ENCODE measurements at places on chromosomes 5 and 9.

DNA sequence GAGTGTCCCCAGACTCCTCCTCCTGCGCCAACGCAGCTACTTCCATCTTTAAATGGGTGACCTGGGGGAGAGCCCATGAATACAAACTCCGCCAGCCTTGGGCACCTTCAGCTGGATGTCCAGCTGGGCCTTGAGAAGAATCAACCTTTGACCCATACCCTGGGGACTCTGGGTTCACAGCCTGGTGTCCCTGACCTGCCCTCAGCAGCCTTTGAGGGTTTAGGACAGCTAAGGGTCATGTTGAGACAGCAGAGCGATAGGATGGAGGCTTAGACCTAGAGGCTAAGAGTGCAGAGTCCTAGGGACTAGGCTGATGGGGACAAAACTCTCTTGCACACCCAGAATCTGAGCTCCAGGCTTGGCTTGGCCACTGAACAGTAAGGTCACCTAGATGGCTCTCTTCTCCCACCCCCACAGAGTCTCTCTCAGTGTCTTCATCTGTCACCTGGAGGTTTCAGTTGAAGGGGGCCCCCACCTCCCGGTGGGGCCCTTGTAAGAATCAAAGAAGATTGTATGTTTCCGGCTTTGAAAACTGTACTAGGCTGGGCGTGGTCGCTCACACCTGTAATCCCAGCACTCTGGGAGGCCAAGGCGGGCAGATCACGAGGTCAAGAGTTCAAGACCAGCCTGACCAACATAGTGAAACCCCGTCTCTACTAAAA, 6.7 kb upstream of the AQP3 start:
- DNase-seq, result no peak

- DNase-seq, result no peak
These were observed 51.0 kb downstream of the EFNA5 start for GRCh38 chr5:107619781-107620180.

DNA sequence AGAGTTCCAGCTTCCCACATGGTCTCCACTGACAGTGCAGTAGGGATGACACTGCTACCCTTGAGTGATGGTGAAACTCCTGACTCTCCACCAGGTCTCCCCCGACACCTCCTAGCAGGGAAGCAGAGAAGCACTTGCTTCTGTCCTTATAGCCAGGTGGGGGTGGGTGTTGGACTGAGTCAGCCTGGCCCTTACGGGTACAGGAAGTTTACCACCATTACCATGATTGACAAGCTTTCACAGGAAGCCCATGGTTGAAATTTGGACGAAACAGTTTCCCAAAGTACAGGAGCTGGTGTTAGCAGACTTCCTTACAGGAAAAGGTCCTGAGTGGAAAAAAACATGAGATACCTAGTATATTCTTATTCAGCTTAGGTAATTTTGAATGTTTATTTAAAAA, 3.1 kb upstream of the FBXL7 start:
- no peak for DNase-seq

- DNase-seq, result no peak
These were observed 147.0 kb upstream of the RASA1 start for GRCh38 chr5:87120518-87121303.

DNA sequence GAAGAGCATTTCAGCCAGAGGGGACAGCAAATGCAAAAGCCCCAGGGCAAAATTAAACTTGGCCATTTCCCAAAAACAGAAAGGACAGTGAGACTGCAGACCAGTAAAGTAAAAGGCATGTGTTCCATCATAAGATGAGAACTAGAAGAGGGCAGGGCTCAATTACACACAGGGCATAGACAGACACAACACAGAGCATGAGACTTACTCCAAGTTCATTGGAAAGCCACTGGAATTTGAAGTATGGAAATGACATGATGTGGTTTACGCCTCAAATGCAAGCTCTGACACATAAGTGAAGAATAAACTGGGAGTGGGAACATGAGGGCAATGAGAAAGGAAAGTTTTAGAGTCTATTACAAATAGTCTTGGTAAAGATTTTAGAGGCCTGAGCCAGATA, 446.6 kb upstream of the GRIA1 start:
- DNase-seq, result no peak

GRCh38 chr5:72511774-72512592, 4.8 kb upstream of the ZNF366 start:
- DNase-seq, result no peak

DNA sequence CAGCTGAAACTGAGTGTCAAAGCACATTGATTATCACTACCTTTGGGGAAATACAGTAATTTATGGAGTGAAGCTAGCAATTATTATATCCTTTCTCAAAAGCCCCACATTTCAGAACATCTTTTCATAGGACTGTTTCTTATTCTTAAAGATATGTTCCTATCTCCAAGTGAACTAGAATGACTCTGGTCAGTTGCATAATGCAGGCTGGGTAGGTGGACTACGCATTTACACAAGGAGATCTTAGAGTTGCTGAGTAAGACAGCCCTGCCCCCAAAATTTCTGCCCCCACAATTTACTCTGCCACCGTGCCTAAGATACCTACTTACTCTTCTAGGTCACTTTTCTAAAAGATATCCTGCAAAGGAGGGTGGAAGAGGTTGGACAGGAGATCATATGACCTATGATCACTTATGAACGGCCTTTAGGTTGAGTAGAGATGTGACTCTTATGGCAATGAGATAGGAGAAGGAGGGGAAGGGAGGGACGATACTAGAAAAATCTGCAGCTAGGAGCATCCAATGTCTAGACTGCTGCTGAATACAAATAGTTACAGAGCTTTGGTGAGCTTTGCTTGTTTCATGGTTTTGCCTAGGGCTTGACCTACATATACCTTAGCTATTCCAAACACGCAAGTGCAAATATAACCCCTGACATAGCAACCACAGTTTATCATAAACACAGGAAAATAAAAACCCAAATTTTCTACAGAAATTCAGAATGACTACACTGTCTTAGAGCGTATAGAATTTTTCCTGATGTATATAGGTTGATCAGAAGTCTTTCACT, 121.7 kb downstream of the GLIS3 start:
- DNase-seq, result no peak

GRCh38 chr5:604391-604831, 7.7 kb upstream of the CEP72 start:
- no peak for DNase-seq

- peak; percentile 73 for DNase-seq
These were observed 22.8 kb upstream of the RNU6ATAC start for GRCh38 chr9:134187110-134187531.

DNA sequence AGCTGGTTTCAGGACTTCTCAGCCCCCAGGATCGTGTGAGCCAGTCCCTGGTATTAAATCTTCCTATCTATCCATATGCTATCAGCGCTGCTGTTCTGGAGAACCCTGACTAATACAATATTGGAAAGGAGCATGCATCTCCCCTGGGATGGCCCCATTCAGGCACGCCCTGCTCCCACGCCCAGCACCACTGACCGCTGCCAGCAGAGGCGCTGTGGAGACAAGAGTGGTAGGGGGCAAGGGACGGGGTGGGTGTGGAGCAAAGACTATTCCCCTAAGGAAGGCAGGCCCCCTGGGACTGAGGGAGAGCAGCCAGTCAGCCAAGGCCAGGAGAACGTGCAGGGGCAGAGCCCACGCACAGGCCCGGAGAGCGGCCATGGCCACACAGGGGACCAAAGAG, 116.0 kb downstream of the VAV2 start:
- peak; percentile 96 for DNase-seq

GRCh38 chr9:128384801-128385495, 13.8 kb downstream of the URM1 start:
- peak; percentile 31 for DNase-seq

DNA sequence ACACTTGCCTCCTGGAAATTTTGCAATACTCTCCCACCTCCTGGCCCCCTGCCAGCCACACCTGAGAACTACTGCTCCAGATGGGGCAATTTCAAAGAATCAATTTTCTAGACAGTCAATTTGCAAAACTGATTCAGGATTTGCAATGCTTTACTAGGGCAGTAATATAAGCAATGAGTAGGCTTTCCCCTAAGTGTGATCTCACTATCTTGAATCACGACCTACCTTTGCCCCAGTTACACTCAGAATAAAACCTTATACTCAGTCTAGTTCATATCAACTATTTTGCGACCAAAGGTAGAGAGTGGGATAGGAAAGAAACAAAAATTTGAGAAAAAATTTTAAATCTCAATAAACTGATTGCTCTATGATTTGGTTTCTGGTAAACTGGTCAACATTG, 54.4 kb downstream of the DROSHA start:
- no peak for DNase-seq

DNA sequence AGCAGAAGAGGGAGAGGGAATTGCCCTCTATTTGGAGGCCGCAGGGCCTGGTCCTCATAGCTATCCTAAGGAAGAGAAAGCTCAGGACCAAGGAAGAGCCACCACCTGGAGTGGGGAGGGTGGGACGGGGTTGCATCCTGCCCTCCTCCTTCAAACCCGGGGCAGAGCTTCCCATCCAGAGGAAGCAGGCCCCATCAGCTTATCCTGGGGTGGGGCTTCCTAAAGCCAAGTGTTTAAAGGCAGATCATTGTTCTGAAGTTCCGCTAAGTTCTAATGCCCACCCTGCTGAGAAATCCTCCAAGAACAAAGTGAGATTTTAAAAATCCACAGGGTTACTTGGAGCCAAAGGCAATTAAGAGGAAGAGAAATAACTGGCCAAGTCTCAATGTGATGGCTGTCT, 210.3 kb downstream of the C9orf152 start:
- no peak for DNase-seq

DNA sequence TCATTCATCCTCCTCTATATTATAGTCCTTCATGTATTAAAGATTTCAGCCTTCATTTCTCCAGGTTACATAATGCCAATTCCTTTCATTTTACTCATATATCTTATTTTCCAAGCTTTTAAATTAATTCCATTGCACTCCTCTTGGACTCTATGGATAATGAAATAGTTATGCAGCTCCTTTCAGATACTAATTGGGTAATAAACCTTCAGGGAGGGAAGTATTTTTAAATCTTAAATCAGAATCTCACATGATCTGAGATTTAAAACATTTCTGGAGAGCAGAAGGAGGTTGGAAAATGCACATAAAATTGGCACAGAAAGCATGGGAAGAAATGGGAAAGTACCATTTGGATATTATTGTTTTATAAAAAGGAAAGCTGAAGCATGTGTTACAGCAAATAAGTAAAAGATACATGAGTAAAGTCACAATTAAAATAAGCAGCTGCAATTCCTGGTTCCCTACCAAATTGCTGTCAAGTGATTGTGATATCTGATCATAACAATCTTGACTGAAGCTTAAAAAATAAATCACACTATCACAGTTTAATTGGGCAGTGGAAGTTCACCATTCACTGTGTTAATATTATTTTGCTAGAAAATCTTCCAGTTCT, 257.9 kb upstream of the NREP start:
- DNase-seq, result no peak

- DNase-seq, result no peak
These were observed 285.0 kb downstream of the ZSWIM6 start for GRCh38 chr5:61617039-61617438.
